Endothelial cell (in vitro differentiated cells): ENCODE measurements at places on chromosomes 4 and X.

- no peak for DNase-seq
These were observed 1163.0 kb downstream of the RAPGEF2 start for GRCh38 chr4:160265836-160266235.

GRCh38 chr4:26361297-26361696 is 40.5 kb downstream of the RBPJ start:
- no peak for DNase-seq

DNA sequence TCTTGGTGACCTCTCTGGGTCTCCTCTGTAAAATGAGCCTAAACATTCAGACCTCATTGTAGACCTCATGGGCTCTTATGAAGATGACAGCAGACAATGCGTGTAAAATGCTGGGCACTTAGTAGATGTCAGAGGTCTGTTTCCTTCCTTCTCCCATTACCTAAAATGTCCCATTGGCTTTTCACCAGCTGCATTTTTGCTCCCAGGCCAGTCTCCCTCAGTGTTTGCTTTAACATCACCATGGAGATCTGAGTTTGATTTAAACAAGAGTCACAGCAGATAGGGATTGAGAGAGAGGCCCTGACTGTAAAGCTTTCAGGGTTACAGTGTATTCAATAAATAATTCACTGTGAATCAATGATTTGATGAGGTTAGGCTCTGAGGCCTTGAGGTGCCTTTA is 24.3 kb downstream of the PSAPL1 start:
- no peak for DNase-seq

- no peak for DNase-seq
These were observed 364.1 kb downstream of the PDGFC start for GRCh38 chr4:156607478-156607857.

DNA sequence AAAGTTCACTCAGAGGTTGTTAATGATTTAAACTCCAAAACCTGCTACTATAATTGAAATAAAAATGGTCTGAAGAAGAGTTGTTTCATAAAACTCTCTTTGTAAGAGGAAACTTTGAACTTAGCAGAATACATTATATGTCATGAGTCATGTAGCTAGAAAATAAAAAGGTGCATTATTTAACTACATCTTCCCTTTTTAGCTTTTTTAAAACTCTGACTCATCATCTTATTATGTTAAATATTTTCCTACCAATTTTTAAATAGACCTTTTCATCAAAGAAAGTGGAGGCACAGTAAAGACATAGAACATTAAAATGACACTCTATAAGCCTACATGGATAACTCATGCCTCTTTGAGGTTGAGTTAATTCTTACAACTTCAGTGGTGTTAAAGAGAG is 1.2 kb upstream of the ZNF827 start:
- no peak for DNase-seq

- no peak for DNase-seq
These were observed 109.6 kb downstream of the EFNB1 start for GRCh38 chrX:68938244-68939004.

DNA sequence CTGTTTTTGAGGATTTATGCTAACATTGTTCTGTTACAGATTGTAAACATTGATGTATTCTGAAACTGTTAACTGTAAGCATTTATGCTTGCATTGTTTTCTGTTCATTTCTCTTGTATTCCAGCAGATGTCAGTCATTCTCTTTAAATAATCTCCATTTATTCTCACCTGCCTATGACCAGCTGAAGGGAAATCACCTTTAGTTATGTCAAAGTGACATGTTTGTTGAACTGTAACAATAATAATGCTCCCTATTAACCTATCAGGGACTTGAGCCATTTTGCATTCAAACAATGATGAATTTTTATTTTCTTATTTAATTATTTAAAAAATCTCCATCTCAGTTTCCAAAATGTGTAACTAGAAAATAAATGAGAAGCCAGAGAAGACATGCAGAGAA is 58.0 kb downstream of the SPCS3 start:
- no peak for DNase-seq
